ENCODE measurements at places on chromosomes 7 and 10.
A peak's percentile ranks its signal among the peaks of the same experiment; 100 is the strongest.

DNA sequence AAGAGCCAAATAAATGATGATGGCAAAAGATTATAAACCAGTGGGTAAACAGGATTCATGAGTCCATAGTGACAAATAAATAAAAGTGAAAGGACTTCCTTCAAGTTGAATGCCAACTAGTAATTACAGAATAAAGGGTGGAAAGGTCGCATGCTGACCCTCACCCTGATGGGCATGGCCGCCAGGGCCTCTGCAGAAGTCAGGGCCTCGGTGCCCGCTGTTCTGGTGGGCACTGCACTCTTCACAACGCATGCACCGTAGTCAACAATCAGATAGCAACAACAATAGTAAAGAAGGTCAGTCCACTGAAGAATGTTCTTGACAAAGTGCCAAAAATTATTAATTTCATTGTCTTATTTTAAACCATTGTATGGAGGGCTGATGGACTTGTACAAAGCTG lies 123.2 kb upstream of the LANCL2 start:
- DNase-seq: no peak

- DNase-seq: peak; percentile 84
Observed at GRCh38 chr10:102432162-102432950, at the start of gene CUEDC2. CUEDC2 (minus strand) TSS chr10:102432574; CDS start chr10:102425188, 7,386 bp downstream.

DNA sequence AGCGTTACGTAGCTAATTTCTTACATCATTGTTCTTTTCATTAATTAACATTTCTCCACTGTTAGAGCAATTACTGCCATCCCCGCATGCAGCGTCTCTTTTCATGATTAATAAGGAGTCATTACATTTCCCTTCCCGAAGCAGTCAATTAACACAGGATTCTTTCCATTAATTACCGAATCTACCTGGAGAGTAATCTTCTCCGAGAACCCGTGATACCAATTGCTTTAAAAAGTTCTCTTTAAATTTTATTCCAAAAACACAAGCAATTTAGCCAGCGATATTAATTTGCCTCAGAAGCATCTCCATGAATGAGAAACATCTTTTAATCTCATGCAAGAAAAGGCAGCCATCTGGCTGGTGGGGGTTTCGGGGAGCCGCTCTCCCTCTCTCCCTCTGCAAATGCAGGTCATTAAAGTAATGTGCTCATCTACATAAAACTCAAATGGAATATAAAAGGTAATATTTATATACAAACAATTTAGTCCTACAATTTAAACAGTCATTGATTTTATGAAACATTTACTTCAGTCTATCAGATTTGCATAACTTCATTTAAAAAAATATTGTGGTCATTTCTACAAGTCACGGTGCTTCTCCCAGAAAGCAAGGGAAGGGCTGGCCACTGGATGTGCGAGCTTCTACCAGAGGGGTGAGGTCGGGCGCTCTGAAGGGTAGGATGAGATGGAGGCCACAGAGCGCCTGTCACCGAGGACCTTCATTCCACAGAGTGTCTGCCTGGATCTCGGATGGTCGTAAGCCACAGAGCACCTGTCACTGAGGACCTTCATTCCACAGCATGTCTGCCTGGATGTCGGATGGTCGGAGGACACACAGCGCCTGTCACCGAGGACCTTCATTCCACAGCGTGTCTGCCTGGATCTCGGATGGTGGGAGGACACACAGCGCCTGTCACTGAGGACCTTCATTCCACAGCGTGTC lies 145.0 kb downstream of the WDR37 start:
- DNase-seq: no peak

DNA sequence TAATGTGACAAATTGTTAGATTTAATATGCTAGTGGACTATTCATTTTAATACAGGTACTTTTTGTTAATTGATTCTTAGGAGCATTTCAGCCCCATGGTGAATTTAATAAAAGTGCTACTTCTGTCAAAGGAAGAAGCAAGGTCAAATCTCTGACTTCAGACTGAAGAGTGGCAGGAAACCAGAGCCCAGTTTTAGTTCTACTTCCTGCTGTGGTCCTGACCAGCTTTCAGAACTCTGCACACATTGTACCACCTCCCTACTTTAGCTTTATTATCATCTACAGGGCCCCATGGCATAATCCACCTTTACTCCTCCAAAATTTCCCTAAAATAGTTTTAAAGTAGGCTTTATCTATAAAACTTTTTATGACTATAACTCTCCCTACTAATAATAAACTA lies 33.7 kb downstream of the CTTNBP2 start:
- no peak for DNase-seq

- DNase-seq: no peak
Observed at GRCh38 chr10:535051-535450, 154.4 kb downstream of the DIP2C start.

DNA sequence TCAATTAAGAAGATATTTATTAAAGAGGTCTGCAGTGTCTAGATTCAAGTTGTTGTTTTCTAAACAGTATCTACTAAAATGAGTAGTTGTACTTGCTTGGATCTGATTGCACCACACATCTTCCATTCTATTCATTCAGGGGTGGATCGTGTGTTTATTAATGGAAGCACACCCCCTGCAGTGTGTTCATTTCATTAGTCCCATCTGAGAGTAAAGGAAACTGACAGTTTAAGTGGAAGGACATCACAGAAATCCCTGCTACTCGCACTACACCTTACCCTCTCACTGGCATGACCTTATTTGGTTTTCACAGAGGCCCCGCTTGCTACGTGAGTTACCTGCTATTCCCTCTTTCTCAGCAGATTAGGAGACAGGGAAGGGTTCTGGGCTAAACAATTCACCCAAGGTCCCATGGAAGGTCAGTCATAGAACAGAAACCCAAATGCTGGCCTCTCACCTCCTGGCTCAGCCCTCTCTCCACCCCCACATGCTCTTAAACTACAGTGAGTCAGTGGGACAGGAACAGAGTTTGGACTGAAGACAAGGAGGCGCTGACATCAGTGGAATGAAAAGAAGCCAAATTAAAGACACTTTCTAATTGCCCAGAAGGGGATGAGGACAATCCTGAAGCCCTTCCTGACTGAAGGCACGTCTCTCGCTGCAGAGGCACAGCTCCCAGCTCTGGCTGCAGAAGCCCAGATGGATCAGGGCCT lies 369.2 kb upstream of the NRP1 start:
- no peak for DNase-seq

GRCh38 chr10:95560278-95561176 lies 644 bp downstream of the SORBS1 start:
- DNase-seq: no peak

GRCh38 chr7:54810401-54810800 lies 51.4 kb upstream of the SEC61G start:
- no peak for DNase-seq

DNA sequence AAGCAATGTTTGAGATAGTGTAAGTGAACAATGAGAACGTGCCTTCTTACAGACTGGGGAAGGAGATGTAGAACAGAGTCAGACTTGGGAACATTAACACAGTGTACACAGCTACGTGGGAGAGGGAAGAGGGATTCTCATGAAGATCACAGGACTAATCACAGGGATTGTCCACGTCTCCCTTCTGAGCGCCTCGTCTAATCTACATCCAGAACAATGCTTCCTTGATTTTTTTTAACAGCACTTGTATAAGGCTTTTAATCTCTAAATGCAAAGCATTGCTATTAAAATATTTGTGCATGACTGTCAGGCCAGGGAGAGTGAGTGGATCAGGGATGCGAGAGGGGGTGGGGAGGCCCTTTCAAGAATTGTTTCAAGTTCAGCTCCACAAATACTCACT lies 62.7 kb downstream of the MET start:
- no peak for DNase-seq

DNA sequence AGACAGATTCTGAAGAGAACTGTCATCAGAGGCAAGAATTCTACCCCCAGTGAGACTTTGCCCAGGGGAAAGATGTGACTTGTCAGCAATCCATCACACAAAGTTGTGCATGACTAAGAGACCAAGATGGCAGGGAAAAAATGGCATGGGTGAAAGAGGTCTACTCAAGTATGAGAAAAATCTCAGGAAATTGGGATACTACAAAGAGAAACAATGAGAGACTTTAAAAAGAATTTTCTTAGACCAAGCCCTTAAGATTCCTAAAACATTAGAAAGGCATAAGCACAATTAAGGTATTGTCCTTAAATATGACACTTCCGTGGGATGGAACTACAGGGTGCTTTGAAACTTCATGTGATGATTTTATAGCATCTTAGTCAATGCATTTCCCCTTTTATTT lies 45.6 kb upstream of the PDE1C start:
- DNase-seq: no peak

- DNase-seq: no peak
Observed at GRCh38 chr7:50557099-50557498, 8.1 kb downstream of the DDC start.

GRCh38 chr10:77533887-77534278 lies 103.7 kb downstream of the KCNMA1 start:
- no peak for DNase-seq

- DNase-seq: no peak
Observed at GRCh38 chr10:28744069-28744768, 66.9 kb downstream of the BAMBI start.

GRCh38 chr7:155296788-155297516 lies 726 bp upstream of the INSIG1 start:
- DNase-seq: no peak

DNA sequence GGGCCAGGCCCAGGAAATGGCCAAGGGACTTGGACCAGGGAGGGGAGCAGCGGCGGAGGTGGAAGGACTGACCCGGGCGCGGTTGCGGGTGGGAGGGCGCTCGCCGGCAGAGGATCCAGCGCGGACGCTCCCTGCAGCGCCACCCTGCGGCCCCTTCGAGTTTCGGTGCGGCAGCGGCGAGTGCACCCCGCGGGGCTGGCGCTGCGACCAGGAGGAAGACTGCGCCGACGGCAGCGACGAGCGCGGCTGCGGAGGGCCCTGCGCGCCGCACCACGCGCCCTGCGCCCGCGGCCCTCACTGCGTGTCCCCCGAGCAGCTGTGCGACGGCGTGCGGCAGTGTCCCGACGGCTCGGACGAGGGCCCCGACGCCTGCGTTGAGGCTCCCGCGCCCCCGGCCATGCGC lies 16.8 kb upstream of the ZNF467 start:
- DNase-seq: no peak

DNA sequence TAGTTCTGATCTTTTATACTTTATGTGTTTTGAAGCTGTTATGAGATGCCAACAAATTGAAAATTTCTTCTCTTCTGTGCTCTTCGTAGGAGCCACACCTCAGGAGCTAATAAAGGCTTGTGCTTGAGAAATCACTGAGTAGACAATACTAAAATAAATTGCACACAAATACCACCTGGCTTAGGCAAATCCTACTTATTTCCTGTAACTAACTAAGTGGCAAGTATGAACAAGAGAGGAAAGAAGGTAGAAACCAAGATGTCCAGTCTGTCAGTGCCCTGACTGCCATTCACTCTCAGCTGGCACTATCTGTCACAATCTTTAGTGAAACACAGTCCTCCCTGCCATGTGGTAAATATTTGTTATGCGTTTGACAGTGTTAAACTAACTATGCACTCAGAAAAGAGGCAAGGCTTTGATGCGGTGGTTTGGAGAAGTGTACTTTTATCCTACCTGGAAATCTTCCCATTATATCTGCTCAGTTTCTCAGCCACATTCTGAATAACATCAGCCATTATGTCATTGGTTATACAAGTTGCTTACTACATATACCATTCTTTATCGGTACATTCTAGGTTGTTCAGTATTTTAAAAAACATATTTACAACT lies 293.4 kb upstream of the VWC2 start:
- DNase-seq: no peak

DNA sequence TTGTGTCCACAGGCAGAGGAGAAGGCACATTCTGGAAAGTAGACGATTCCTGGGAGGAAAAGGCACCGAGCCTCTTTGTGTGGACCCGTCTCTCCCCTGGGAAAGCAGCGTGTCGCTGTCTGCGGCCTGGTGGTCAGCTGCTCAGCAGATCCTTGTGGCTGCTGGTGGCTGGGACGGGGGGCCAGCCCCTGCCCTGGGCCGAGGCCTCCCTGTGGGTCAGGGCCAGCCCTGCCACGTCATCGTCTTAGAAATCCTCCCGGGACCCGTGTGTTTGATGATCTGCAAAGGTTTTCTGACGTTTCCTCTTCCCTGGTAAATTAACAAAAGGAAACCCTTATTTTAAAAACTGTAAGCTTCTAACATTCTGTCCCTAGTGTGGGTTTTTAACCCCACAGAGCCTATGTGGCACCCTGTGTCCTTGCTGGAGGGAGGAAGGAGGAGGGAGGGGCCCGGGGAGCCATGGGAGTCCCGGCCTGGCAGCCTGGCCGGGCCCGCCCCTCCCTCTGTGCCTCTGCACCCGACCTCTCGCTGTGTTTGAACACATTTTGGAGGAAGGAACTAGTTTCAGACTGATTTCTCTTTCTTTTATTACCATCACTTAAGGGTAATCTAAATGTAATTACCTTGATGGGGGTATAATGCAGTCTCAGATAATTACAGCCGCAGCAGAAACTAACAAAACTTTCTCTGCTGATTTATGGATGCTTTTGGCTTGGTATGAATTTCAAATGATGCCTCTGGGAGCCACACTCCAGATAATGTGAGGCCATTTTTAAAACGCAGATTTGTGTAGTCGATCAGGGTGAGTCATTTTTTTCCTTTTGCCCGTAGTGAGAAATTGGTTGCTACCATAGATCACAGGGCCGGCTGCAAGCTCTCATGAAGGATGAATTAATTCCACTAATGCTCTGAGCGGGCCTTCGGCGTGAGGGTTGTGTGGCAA lies 85.5 kb downstream of the NKX6-2 start:
- DNase-seq: no peak

GRCh38 chr10:106957823-106958588 lies 206.5 kb downstream of the SORCS1 start:
- no peak for DNase-seq

DNA sequence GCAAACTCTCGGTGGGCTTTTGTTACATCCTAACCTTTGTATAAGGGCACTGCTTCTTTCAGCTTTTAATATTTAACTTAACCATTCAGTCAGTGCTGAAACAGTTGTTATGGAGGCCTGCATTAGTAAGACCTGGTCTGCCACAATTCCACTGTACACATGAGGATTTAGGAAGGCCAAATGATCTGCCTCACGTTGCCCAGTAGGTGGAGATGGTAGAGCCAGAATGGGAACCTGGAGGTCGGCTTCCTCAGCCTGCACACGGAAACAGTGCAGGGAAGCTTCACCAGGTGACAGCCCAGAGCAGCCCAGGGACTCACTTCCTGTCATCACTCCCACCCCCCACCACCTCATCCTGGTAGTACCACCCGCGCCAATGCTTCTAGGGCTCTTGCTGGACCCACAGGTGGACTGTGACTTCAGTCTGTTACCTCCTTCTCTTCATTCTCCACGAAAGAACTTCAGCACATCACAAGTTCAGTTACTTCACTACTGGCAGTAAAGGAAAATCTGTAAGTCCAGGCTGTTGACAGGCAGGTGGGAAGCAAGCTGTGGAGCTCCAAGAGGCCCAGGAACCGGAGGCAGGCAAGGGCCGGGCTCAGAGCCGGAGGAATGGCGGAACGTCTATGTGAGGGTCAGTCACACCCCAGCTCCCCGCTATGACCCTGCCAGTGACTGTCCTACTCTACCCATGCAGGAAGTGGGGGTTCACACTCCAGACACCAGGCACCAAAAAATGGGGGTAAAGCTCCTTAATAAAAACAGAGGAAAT lies 480.3 kb upstream of the C7orf33 start:
- DNase-seq: no peak

DNA sequence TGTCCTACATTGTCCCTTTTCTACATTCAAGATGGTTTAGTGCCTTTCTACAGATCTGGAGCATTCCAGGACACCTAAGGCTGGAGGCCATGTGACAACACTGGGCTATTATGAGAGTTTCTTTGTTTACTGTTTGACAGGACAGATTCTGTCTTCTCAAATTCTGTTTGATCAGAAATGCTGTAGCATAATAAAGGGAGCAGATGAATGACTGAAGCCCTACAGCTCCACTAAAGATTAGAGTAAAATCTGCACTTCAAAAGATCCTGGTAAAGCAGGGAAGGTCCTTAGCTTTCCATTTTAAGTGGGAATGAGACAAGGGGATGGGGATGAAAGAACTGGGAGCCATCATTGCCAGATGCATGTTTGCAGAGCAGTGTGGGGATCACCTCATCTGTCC lies 38.4 kb downstream of the TMEM229A start:
- no peak for DNase-seq
